ENCODE measurements at places on chromosomes 13 and 19.

DNA sequence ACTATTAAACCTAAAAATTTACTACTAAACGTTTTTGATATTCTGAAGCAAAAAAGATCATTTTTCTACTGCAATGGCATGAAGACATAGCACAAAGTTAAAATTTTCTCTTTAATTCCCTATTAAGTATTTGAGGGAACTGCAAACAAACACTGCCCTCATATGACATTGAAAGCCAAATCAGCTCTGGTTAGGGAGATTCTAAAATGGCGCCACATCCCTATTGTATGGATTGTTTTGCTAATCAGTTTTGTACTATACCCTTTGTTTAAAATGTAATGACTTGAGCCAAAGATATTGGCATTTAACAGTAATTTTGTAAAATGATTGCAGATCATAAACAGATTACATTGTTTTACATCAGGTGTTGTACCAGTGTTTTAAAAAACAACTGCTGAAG is 65.8 kb downstream of the FLT1 start:
- no peak for DNase-seq

GRCh38 chr13:43235028-43235427 is 211.6 kb downstream of the DNAJC15 start:
- DNase-seq: no peak

GRCh38 chr19:30046522-30046921 is 104.5 kb downstream of the URI1 start:
- DNase-seq: no peak

DNA sequence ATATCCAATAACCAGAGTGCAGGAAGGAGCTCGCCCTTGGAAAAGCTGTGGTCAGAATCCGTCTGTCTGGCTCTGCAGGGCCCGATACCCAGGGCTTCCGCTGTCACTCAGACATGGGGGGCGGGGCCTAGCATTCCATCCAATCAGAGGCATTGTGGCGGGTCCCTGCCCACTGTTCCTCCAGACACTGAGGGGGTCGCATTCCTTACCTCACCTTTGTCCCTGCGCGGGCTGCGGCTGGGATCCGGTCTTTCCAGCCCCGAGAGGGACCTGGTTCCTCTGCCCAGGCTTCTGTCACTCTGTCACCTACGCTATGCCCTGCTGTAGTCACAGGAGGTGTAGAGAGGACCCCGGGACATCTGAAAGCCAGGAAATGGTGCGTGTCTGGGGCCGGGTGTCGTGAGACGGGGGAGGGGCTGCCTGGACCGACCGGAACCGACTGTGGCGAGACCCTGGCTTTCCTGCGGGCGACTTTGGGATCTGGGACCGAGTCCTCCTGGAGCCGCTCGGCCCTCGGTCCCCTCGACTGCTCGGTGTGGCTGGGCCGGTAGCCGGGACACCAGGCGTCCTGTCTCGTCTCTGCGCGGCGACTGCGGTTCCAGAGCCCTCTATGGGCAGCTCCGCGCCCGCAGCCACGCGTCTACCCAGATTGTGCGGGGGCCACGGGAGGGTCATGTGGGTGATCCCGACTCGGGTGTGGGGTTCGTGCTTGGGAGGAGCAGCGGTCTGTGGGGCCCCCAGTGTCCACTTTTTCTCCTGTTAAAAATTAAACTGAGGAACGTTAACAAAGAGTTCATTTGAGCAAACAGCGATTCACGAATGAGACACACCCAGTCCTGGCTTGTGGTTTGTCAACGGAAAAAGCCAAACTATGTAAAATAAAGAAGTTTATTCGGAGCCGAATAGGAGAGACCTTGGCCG is at the start of gene ZNF69:
Gene ZNF69 (plus strand): TSS at position 172 of the 921 bp plus-strand sequence. CDS start 142 bp downstream, at position 314.
- peak; percentile 83 for DNase-seq

DNA sequence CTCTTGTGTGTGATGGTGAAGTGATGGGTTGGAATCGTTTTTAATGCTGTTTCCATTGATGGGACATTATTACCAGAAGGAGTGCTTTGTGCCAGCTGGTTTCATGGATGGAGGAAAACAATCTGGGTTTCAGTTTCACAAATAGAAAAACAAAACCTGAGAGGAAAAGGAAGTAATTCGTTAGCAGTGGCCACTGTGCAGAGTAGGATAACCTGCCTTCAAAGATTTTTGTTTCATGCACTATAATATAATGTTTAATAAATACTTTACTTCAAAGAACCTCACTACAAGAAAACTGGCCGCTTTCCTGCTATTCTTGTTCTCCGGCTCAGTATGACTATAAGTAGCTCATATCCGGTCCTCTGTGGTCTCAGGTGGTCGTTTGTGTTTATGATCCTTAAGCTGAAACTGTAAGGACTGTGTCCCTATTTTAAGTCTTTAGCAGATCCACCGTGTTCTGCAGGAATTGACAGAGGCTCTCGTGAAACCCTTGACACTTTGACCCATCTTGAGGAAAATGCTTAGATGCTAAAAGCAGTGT is 104.7 kb downstream of the GGACT start:
- DNase-seq: no peak

DNA sequence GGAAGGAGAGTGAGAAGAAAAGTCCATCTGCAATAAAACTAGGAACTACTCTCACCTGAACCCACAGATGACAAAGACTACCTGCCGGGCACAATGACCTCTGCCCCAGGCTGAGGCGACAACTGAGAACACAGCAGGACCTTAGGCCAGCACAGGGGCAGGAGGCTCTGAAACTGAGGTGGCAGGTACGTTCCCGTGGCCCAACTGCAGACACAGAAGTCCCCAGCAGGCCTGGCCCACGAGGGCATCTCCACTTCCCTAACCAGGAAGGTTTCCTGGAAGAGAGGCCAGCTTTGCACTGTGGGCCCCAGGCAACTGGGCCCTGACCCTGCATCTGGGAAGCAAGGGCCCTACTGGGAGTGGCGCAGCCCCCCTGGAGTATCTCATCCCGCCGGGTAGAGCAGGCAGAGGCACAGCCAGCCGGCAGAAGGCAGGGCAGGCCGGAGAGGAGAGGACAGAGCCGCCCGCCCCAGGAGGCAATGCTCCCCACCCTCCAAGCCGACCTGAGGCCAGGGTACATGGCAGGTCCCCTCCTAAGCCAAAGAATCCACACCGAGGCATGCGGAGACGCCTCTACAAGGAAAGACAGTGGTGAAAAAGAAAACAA is 32.7 kb downstream of the STK24 start:
- no peak for DNase-seq

GRCh38 chr13:23175920-23176319 is 4.9 kb upstream of the SGCG start:
- no peak for DNase-seq

DNA sequence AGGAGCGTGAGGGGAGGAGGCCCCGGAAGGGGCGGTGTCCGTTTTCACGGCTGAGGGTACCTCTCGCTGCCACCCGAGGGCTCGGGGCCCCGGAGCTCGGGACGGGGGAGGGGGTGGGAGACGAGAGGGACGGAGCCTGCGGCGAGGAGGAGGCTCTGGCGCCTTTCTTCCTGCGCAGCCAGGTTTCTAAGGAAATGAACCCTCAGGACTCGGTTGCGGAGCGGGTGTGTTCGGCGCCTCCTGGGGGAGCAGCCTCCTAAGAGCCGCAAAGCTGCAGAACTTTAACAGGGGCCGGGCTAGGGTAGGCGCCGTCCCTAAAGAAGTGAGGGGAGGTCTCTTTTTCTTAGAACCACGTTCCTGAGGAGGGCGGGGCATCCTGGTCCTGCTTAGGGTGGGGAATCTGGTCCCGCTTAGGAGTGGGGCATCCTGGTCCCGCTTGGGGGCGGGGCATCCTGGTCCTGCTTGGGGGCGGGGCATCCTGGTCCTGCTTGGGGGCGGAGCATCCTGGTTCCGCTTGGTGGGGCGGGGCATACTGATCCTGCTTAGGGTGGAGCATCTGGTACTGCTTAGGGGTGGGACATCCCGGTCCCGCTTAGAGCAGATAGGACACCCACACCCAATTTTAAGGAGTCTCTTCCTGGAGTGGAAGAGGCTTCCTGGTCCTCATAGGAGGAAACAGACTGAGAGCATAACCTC is 6.2 kb downstream of the SYT5 start:
- peak; percentile 78 for DNase-seq

DNA sequence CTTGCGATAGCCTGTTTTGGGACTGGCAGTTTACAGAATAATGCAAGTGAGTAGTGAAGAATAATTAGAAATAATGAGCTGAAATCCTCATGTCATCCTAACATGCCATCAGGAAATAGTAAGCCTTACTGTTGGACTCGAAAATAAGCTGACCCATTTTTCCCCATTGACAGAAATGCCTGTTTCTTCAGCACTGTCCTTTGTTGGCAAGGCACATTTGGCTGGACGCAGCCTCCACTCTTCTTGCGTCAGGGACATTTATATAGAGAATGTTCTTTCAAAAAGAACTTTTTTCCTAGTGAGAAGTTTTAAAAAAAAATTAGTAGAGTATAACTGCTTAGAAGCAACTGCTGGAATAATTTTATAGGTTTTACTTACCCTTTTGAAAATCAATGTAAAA is 47.1 kb downstream of the ARHGAP35 start:
- DNase-seq: no peak

- no peak for DNase-seq
These were observed 2.4 kb upstream of the NCAN start for GRCh38 chr19:19209372-19209771.

DNA sequence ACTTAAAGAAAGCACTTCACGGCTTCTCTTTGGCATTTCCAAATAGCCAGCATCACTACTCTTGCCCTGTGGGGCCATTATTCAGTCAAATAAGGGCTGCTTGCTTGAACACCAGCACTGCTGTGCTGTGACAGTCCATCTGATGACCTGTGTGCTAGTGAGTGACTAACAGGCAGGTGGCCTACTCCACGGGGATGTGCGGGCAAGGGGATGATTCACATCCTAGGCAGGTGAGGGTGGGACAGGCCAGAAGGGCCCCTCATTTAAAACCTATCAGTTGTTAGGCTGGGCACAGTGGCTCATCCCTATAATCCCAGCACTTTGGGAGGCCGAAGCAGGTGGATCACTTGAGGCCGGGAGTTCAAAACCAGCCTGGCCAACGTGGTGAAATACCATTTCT is 8.2 kb downstream of the CCNE1 start:
- no peak for DNase-seq

DNA sequence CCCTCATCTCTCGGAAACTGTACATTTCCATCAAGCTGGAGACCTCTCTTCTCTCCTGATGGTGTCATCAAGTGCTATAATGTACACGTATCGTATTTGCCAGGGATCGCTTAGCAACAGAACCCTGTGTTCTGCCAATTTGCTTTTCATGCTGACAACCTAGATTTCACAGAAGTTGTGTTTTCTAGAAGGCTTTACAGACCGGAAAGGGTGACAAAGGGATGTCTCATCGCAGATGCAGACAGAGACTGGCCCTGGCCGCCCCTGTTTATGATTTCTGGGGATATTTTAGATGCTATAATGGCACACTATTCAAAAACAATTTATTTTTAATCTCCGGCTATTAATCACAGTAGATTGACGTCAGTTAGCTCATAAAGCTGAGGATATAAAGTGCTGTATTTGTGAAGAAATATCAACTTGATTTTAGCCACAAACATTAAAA is 291.4 kb downstream of the IRS2 start:
- DNase-seq: no peak

GRCh38 chr19:35120898-35121297 is 5.3 kb downstream of the FXYD3 start:
- DNase-seq: no peak

GRCh38 chr19:38455031-38455430 is 21.5 kb downstream of the RYR1 start:
- DNase-seq: no peak

DNA sequence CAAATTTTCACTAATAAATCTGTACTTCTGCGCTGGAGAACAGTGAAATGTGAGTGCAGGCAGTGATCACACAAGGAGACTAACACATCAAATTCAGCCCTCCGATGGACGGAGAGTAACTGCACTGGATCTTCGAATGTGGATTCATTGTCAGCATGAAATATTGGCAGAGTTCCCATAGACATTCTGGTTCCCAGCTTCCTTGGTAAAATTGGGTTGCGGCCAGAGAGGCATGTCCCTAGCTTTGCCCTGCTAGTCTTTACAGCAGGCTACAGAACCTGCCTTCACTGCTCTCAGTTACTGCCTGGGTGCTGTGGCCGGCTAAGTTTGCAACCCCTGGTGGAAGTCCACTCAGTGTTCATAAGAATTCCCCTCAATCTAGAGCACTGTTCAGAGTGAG is 32.3 kb upstream of the UQCRFS1 start:
- no peak for DNase-seq

GRCh38 chr13:73656863-73657262 is 477.3 kb downstream of the KLF12 start:
- DNase-seq: no peak

DNA sequence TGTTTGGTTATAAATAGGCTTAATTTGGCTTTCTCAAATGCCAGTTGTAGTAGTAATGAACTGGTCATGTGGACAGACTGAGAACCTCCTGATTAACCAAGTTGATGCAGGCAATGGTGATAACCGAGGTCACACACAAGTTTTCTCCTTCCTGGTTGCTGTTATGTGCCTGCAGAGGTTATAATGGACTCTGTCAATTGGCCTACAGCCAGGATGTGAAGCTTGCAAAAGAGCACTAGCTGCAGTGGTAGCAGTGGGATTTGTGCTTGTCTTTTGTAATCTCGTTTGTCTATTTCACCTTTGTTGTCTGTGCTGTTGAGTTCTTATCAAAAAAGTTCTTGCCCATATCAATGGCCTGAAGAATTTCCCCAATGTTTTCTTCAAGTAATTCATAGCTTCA is 20.6 kb downstream of the OR10H3 start:
- no peak for DNase-seq

DNA sequence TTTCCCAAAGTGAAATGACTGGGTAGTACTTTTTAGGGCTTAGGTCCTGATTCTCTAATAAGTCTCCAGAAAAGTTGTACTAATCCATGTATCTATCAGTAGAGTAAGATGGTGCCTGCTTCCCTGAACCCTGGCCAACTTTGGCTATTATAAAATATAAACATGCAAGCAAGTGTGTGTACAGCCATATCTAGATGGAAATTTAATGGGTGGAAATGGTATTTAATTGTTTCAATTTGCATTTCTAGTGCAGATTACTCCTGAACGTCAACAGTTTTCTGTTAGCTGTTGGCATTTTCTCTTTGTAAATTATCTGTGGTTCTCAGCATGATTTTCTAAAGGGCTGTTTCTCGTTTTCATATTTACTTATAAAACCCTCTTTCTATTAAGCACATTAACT is 187.1 kb upstream of the RNF113B start:
- DNase-seq: no peak

DNA sequence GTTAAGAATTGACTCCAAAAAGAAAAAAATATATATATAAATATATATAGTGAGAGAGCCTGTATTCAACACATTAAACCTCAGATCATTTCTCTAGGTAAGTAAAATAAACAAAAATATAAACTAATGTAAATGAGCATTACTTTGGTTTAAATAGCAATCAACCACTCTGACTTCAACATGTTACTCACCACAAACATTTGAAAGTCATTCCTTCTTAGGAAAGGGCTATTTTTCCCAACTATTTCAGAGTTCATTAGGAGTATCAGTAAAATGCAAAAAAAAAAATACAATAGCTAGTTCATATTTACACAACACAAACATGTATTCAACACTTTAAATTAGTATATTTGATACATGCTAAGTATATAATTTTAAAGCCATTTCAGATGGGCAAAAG is 40.5 kb downstream of the KLF12 start:
- no peak for DNase-seq

GRCh38 chr13:39811051-39811450 is 155.6 kb downstream of the COG6 start:
- DNase-seq: no peak

Data from activated CD8-positive, alpha-beta memory T cell treated with anti-CD3 and anti-CD28 coated beads, Interleukin-2, amount 50 U/mL, for 48 hours (primary cell).